Bronchial epithelial cell (primary cell): ENCODE measurements at places on chromosomes 12 and 14.

- peak; percentile 94 for DNase-seq
Measured at GRCh38 chr14:53391631-53392285, 238.6 kb upstream of the DDHD1 start.

GRCh38 chr12:3667485-3667884 is 85.4 kb downstream of the CRACR2A start:
- no peak for DNase-seq

DNA sequence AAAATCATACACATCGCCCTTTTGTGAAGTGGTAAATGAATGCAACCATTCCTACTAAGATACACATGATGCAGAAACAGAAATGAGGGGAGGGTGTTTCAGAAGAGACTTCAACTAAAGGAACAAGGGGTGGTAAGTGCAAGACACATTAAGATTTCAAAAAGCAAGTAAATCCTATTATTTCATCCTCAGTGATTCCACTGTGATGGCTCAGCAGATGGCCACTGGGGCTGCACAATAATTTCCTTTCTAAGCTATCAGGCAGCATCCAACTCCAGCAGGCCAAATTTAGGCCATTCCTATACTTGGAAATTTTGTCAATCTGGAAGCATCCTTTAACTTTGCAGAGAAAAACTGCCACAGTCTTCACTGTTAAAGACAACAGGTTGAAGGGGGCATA is 272.4 kb downstream of the NELL2 start:
- no peak for DNase-seq

DNA sequence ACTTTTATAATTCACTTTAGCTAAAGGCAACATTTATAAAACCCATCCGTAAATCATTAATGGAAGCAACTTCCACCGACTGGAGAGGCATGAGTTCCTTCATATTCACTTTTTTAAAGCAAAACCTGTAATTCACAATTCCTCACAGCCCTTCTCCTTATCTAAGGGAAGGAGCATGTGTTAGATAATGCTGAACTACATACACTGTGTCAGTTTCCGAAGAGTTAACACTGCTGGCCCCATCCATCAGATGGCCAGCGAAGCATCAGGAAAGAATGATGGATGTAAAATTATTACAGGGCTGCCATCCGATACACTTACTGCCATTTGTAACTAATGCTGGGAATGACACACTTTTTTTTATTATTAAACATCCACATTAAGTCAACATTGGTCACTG is 392.8 kb downstream of the SOX5 start:
- DNase-seq: no peak

GRCh38 chr14:71228711-71229110 is 321.5 kb downstream of the PCNX1 start:
- no peak for DNase-seq

DNA sequence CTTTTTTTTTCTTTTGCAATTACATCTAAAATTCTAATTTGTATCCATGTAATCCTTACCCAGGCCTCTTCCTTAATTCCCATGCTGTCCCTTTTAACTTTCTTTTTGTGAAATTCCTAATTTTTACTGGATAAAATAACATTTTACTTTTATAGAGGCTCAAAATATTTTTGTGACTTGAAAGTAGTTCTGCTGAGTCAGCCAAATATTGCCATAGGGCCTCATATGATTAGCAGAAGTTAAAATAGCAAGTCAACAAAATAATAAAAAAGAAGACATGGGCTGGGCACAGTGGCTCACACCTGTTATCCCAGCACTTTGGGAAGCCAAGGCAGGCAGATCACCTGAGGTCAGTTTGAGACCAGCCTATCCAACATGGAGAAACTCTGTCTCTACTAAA is 2.0 kb downstream of the C3AR1 start:
- no peak for DNase-seq

GRCh38 chr12:113405694-113406093 is 2.0 kb upstream of the SDS start:
- no peak for DNase-seq

DNA sequence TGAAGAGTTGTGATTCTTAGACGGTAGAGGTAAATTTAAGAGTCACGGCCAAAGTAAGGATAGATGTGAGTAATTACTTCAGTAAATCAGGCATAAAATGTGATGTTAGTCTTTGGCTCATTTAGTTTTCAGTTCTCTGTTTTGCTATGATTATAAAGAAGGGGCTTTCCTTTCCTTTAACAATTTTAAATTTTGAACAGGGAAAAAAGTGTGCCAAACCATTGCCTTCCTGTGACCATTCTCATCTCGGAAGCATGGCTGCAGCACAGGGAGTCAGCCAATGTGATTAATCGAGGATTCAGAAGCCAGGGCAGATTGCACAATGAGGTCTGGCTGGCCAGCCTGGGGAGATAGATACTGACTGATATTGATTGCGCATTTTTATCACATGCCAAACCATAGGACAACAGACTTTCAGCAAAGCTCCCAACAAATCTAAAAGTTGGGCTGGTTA is 480.2 kb upstream of the PRICKLE1 start:
- DNase-seq: no peak

DNA sequence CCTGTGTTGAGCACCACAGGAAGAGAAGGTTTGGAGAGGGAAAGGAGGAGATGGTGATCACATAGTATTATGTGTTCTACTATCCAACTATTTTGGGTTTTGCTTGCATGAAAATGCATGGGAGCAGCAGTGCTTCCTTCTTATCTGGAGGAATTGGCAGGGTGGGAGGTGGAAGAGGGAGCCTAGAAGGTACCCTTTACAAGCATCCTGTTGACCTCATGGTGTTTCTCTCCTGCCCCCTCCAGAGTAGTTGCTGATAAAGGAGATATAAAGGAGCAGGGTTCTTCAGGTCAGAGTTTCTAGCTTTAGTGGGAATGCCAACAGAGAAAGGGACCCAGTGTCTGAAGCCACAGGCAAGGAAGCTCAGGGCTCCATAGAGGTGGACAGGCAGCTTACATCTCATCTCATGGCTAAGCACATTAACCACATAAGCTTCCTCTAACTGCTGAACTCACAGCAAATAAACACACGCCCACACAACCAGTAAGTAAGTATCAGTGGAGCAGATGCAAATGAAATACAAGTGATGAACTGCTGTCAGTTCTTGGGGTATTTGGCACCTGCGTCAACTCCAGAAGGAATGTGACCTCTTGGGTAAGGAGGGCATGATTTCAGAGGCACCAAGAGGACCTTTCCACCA is 174.2 kb upstream of the SLC38A2 start:
- DNase-seq: peak; percentile 86
